ENCODE measurements at places on chromosomes 1 and 21.

DNA sequence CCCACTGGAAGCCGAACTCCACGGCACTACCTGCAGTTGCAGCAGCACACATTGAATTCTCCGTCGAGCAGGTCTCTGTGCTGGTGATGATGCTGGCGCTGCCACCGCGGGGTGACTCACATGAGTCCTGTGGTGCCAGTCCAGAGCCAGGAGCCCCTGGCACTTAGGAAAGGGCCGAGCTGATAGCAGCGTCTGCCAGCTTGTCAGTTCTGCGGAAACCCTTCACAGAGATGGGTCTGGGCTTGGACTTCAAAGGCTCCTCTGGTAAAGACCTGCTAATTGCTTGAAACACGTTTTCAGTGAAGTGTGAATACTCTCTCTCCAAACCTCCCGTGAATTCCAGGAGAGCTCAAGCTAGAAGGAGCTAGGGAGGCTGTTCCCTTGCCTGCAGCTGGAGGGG is 92.2 kb downstream of the GRIK3 start:
- no peak for DNase-seq

DNA sequence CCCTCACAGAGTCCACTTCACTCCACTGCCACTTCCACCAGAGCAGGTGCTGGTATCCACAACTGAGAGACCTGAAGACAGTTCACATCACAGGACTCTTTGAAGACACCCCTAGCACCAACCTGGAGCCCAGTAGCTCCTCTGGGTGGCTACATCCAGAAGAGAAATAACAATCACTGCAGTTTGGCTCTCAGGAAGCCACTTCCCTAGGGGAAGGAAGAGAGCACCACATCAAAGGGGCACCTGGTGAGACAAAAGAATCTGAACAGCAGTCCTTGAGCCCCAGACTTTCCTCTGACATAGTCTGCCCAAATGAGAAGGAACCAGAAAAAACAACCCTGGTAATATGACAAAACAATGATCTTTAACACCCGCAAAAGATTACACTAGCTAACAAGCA is 113.2 kb downstream of the TENT5C start:
- DNase-seq: no peak

DNA sequence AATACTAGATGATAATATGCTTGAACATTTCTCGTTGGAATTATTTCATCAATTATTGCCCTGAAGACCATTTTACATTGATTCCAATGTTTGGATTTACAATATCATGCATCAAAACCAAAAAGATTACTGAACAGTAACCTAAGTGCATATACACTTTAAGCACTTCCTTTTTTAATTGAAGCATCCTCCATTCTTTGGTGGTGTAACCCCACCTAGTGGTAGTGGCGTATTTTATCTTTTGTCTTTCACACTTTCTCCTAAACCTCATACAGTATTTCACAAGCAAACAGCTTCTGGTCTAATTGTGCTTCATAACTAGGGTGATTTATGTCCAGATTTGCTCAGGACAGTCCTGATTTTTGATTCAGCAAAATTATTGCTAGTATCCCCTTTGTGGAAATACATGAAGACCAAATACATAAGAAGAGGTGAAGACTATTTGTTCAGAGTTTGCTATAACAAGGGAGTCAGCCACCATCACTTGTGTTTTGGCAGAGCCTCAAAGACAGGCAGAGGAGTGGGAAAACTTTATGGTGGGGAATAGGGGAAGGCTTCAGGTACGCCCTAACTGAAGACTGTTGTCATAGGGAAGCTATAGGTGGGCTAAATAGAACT is 3.4 kb upstream of the NVL start:
- DNase-seq: no peak

DNA sequence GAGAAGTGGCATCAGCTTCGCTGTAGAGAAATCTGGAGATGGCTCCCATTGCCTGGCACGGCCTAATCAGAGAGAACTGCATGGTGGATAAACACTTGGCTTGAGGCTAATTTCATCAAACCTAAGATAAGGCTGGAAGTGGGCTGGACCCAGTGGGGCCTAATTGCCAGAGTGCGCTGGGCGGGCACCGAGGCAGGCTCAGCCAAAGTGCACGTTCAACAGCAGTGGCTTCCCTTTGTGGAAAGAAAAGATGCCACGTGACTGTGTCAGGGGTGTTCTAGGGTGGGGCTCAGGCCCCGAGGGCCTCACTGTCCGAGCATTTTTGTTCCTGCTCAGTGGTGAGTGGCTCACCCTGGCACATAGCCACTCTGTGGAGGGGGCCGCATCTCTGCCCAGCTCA is 5.8 kb downstream of the PLCH2 start:
- DNase-seq: no peak

GRCh38 chr21:38958940-38959691 is 153.4 kb downstream of the ETS2 start:
- no peak for DNase-seq

GRCh38 chr1:35929730-35930592 is 944 bp upstream of the AGO3 start:
- DNase-seq: no peak

DNA sequence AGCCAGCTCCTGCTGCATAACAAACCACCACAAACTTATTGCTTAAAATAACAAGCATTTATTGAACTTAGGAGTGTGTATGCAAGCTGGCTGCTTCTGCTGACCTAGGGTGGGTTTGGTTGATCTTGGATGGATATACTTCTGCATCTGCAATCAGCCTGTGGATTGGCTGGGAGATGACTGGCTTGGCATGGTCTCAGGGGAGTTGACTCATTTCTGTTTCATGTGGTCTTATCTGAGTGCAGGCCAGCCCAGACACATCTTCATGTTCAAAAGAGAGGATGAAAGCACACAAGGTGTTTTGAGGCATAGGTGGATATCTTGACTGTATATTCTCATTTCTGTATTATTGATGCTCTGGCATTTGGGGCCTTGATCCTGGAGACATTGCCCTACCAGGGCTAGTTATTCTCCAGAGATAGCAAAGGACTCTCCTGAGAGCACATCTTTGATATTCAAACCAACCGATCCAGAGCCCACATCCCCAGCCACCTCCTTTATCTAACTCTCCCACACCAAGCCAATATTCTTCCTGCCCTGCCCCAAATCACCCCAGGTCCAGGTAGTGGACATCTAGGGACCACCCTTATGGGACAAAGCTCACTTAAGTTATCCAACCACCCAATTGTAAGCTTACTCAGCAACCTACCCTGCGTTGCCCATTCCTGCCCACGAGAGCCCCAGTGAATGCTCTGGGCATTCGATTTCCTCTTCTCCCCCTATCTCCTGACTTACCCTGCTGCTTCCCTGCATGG is 350.8 kb downstream of the PTPRU start:
- DNase-seq: no peak

DNA sequence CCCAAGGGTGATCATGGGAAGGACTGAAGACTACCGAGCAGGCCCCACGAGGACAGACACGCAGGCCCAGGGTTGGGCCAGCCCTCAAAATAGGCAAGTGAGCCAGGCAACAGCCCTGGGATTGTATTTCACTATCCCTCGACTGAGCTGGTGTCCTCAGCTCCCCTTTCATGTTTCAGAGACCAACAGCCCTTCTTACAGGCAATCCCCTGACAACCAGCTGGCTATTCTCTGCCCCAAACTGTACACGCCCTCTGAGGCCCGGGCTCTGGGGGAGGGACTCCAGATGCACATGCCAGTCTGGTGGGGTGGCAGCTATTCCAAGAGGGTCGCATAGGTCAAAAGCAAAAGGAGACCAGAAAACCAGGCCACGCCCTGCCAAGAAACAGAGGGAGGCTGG is 243.0 kb downstream of the TOMM20 start:
- DNase-seq: no peak
